ENCODE measurements at places on chromosomes 5 and 9.

DNA sequence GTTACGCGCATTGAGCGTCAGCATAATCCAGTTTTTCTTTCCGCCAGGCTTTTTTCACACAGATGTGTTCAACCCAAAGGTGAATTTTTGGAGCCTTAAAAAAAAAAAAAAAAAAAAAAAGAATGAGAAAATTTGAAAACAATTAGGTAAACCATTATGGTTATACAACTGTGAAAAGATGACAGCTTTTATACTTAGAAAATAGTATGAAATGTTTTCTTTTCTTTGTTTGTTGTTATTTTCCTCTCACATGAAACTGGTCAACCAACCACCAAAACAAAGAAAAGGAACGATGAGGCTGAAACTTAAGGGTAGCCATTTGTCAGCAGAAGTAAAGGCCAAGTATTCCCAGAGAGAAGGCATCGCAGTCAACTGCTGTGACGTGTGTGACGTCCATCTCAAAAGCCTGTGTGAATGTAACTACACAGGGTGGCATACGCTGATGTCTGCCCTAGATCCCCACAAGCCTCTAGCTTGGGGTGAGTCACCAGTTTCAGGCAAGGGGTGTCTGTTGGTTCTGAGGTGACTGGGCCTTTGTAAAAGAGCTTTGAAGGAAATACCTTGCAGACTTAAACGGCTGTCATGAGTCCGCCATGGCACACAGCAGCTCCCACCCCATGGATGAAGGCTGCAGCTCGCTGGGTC, 182.9 kb downstream of the AOPEP start:
- no peak for DNase-seq

DNA sequence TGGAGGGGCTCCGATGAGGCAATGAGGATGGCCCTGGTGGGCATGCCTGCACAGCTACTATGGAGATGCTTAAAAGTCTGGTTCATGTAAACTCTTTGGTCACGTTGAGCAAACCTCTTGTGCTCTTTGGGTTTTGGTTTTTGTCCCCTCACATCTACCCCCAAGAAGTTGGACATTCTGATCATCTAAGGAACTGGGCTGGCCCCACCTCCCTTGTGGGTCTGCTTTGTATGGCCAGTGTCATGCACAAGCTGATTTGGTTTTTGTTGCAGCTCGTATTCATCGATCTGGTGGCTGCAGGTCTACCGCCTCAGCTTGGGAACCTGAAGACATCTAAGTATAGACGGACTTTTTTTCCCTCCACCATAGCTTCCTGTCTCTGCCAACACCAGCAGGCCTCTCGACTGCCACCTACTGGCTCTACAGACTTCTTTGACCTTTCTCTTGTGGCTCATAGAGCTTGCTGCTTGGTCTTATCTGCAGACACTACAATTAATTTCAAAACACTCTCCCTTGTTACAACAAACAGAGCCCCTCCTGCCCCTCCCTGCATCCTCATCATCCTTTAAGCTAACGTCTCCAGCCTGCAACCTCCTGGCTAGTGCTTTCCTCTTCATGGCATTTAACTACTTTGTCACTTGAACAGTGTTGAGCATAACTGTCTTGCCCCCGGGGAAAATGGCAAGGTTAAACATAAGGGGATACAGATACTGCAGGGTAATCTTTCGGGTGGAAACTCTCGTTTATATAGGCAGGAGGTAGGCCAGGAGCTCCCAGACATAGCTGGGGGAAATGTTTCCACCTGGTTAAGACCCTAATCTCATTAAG, 34.5 kb downstream of the TSTD2 start:
- peak; percentile 74 for DNase-seq

DNA sequence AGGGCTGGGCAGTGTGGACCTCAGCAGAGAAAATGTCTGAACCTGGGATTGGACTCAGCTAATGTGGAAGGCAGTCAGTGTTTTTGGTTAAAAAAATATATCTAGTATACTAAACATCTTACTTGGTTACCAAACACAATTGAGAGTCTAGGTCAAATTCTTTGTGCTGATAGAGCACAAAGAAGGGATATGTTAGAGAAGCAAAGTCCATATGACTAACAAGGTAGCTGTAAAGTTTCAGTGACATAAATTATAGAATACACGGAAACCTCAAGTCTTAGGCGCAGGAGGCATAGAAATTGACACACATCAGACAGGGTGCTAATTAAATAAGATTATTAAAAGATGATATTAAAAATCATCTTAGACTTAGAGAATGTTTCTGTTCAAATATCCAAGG, 718.3 kb downstream of the TLR4 start:
- DNase-seq = no peak

DNA sequence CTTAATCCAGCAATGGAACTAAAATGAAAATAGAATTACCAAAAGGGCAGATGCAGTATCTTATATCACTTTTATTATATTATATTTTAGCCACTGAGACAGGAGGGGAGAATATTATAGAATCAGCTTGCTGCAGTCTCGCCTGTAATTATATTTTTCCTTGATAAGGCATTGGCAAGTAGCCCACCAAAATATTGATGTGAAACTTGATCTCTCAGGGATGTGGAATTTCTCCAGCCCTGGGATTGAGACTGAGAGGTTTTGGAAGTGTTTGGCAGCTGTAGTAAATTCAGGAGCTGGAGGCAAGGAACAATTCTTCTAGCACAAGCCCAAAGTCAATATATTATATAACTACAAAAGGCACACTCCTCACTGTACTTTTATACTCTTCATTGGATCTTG, 142.1 kb upstream of the ADAMTSL1 start:
- peak; percentile 47 for DNase-seq

- DNase-seq = no peak
These were observed 71.3 kb downstream of the ERP44 start for GRCh38 chr9:100027543-100027942.

- DNase-seq = no peak
These were observed 36.0 kb downstream of the ROR2 start for GRCh38 chr9:91913986-91914385.

GRCh38 chr5:120999550-120999949, 535.5 kb downstream of the PRR16 start:
- DNase-seq = no peak

- DNase-seq = no peak
These were observed 26.7 kb upstream of the FRMPD1 start for GRCh38 chr9:37624073-37624472.

DNA sequence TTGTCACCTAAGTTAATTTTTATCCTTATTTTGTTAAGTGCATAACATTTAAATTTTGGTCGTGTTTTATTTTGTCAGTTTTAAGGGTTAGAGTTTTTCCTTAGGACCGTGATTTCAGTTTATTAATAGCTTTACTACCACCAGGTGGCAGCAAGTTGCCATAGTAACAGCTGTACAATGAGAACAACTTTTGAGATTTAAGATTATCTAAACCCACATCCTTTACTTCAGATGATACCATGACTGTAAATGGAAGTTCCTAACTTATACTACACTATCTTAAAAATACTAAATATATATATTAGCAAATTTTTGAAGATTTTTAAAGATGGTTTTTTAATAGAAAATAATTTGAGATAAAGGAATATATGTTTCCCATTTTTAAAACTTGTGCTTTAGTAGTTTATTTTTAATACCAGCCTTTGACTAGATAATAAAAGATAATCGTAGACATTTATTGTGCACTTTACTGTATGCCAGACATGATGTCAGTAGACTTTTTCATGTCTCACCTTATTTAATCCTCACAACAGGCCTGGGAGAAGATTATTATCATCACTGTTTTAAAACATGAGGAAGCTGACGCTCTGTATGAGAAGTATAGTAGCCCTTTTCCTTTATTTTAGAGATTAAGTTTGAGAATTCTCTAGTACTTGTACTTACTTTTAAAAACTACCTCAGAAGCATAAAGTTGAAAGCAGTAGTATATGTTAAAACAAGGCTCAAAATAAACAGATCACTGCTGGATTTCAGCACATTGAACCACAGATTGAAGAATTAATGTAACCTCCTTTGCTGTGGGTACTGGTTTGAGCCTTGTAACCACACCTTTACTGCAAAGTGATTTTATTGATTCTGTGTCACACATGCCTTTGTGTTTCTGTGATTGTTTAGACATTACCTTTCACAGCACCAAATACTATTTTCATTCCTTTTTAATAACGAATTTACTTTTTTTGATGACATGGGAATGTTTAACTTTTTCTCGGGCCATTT, 27.5 kb downstream of the SREK1 start:
- peak; percentile 18 for DNase-seq
